ENCODE measurements at places on chromosomes 5 and 9. TPM values are rescaled to one million over a fixed set of nuclear protein-coding genes. Genes with fewer than 3 reads are reported as not detected.
A peak's percentile ranks its signal among the peaks of the same experiment; 100 is the strongest.

DNA sequence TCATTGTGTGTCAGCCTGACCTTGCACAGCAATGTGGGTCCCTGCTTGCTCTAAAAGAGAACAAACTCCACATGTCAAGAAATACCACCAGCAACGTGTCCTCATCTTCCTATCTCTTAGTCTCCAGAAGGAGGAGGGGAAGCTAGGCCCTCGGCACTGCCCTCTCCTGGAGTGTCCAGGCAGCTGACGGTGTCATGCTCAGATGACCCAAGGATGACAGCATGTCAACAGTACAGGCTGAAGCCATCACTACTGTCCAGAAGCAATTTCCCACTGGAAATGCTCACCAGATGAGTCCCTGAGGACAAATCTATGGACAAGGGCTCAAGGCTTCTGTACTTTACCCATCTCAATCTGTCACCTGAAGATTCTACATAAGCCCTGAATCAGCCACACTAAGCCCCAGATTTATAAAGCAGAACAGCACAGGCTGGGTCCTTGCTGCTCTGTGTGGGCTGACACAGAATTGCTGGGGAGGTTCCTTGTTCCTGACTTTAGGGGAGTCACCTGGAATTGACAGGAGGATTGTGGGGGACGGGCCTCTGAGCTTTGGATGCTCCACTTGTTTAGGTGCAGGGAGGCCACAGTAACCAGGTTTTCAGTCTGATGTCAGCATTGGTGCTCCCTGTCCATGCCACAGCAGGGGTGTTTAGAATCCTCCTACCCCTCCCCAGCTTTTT is 210.2 kb downstream of the DAB2IP start:
- peak; percentile 50 for DNase-seq

DNA sequence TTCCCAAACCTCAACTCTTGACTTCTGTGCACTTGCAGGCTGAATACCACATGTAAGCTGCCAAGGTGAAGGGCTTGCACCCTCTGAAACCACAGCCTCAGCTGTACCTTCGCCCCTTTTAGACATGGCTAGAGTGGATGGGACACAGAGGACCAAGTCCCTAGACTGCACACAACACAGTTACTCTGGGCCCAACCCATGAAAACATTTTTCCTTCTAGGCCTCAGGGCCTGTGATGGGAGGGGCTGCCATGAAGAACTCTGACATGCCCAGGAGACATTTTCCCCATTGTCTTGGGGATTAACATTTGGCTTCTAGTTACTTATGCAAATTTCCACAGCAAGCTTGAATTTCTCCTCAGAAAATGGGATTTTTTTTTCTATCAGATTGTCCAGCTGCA is 331.0 kb upstream of the RGMB start:
- no peak for DNase-seq

DNA sequence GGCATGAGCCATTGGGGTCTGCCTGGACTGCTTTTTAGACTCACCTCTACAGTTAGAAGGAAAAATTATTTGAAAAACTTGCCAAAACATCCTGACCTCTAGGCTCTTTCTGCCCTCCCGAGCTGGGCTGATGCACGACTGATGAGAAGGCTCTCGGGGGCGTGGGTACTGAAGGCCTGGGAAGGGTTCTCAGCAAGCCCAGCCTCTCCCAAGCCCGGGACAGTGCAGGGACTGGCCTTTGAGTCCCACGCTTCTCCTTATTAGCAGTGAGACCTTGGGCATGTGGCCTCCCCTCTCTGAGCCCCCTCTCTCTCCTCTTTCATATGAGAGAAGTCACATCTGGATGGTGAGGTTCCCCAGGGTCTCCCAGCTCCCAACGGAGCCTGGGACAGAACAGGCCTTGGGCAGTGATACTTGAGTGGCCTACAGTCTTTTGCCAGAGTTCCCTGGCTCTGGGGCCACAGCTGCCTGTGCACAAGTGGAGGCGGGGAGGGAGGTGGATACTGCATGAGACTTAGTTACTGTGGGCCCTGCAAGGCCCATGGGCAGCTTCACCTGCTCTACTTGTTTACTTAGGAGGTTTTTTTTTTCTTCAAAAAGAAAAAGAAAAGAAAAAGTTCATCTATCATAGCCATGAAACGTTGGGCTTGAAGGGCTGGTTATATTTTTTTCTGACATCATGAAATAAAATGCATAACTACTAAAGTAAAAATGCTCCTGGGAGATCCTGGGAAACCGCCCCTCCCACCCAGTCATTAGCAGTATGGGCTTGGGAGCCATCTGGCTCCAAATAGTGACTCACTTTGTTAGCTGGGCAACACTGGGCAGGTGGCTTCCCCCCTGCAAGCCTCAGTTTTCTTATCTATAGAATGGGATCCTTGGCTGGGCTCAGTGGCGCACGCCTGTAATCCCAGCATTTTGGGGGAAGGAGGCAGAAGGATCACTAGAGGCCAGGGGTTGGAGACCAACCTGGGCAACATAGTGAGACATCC is 139.4 kb downstream of the GAPVD1 start:
- peak; percentile 35 for DNase-seq

Gene EQTN
- total RNA-seq, result not detected

Gene FIBCD1
- total RNA-seq, result 20.2 TPM
